ENCODE measurements at places on chromosomes 3 and 15.
A peak's percentile ranks its signal among the peaks of the same experiment; 100 is the strongest.

DNA sequence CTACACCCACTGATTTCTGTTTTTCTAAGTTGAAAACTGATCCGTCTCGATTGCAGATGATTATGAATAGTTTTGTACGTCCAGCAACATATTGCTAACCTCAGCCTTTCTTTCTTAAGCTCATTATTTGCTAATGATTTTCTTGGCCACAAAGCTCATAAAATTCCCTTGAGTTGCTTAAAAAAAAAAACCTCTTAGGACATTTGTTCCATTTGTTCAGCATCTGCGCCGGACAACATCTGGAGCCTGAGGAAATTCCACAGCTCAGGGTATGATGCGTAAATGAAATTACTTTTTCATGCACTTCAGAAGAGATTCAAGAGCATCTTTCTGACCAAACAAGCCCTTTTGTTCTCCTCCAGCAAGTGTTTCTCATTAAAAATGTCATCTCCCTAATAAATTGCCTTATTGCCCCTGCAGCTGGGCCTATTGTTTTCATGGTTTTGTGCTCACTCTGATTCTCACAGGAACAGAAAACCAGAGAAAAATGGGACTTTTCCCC lies 249.1 kb upstream of the MCTP2 start:
- no peak for DNase-seq

- DNase-seq = no peak
These were observed 22.2 kb downstream of the CCDC39 start for GRCh38 chr3:180657094-180657493.

DNA sequence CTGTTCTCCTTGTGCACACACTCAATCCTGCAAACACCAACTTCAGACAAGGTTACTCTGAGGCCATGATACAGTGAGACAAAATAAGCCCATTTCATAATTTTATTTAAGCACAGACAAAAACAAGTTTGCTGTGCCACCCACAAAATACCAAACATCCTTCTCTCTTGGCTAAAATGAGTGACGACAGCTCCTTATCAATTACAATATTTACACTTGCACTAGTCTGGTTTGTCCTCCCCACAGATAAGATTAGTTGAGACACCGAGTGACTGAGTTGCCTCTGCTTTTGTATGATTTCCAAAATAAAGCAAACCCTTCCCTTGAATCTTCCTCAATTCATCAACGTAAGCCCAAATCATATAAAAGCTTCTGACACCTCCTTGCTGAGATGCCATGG lies 233.5 kb upstream of the ATP10A start:
- no peak for DNase-seq

GRCh38 chr3:49416867-49417266 lies 4.6 kb downstream of the TCTA start:
- no peak for DNase-seq

- no peak for DNase-seq
These were observed 799 bp downstream of the ABI3BP start for GRCh38 chr3:100992231-100993012.

GRCh38 chr3:44120721-44121582 lies 120.7 kb upstream of the TOPAZ1 start:
- no peak for DNase-seq

DNA sequence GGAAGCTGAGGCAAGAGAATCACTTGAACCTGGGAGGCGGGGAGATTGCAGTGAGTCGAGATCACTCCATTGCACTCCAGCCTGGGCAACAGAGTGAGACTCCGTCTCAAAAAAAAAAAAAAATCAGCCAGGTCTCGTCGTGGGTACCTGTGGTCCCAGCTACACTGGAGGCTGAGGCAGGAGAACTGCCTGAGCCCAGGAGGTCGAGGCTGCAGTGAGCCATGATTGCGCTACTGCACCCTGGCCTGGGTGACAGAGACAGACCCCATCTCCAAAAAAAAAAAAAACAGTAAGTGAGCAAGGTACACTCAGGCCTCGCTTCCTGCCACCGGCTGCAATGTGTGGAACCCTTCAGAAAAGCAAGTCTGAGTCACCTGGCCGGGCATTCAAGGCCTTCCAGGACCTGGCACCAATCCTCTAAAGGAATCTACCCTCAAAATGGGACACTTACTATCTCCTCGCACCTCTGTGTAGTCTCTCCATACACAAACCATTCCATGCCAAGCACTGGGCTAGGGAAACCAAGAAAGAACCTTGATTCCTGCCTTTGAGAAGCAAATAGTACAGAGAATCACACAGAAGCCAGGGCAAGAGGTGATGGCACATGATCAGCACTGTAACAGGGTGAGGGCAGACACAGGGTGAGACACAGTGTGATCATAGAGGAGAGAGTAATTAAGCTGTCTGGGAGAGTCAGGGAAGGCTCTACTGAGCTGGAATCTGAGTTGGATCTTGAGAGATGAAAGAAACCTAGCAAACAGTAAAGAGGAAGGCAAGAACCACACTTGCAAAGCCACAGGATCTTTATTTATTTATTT lies 9.7 kb downstream of the SCAMP2 start:
- DNase-seq = no peak

- no peak for DNase-seq
These were observed 25.7 kb upstream of the DYNC1LI1 start for GRCh38 chr3:32596282-32596908.

DNA sequence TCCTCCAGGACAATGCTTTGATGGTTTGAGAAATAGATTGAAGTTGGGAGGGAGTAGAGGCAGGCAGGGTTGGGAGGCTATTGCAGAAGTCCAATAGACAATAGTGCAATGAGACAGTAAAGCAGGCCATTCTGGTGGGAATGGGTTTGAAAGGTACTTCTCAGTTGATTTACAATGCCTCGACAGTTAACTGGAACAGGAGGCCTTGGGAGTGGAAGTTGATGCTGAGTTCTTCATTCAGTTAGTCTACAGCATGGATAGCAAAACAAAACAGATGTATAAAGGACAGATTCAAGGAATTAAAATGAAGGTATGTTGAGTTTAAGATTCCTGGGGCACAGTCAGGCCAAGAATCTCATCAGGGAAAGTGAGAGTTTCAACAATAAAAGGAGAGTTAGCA lies 6.8 kb upstream of the PLCL2 start:
- no peak for DNase-seq

GRCh38 chr3:104564045-104564643 lies 802.6 kb upstream of the ALCAM start:
- DNase-seq = peak; percentile 69

DNA sequence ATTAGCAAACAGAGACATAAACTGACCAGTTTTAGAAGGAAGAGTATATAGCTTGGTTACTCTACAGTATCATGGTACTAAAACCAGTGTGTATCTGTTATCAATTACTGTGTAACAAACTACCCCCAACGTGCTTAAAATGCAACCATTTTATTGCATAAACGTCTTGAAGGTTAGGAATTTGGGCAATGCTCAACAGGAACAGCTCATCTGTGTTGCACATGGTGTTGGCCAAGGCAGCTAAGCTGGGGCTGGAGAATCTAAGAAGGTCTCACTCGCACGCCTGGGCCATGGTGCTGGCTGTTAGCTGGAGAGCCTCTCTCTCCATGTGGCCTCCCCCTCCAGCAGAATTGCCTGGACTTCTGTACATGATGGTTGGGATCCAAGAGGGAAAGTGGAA lies 81.2 kb upstream of the THBS1 start:
- DNase-seq = no peak

- DNase-seq = no peak
These were observed 66.7 kb upstream of the STXBP5L start for GRCh38 chr3:120841264-120841663.

DNA sequence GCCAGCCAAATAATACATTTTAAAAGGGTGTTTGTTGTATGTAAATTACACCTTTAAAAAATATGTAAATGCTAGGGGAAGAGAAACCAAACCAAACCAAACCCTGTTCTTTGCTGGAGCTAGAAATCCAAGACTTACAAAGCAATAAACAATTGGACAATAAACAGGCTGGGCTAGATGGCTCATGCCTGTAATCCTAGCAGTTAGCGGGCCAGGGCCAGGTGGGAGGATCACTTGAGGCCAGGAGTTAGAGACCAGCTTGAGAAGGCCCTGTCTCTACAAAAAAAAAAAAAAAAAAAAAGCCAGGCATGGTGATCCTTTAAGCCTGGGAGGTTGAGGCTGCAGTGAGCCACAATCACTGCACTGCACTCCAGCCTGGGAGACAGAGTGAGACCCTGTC lies 12.5 kb downstream of the STOML1 start:
- DNase-seq = no peak

GRCh38 chr15:53013329-53013728 lies 223.2 kb upstream of the ONECUT1 start:
- DNase-seq = no peak

GRCh38 chr15:43531018-43531670 lies 13.7 kb downstream of the MAP1A start:
- no peak for DNase-seq
